Omental fat pad (tissue), 4 donors: ENCODE measurements at places on chromosomes 7 and 10.

DNA sequence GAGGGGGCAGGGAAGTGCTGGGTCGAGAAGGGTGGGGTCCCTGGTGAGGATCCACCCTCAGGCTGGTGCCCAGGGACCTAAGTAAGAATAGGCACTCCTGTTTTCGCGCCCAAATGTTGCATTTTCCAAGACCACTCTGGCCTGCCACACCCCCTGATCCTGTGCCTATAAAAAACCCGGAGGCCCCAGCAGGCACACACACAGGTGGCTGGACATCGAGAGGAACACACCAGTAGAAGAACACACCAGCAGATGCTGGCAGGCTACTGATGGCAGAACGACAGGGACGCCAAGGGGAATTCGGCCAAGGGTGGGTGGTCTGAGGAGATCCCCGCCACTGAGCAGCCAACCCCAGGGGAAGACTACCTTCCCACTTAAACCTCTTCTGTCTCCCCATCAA lies 633.9 kb upstream of the POT1 start:
- DNase-seq: no peak

- DNase-seq: no peak
Observed at GRCh38 chr7:132160611-132161532, 415.4 kb downstream of the PLXNA4 start.

DNA sequence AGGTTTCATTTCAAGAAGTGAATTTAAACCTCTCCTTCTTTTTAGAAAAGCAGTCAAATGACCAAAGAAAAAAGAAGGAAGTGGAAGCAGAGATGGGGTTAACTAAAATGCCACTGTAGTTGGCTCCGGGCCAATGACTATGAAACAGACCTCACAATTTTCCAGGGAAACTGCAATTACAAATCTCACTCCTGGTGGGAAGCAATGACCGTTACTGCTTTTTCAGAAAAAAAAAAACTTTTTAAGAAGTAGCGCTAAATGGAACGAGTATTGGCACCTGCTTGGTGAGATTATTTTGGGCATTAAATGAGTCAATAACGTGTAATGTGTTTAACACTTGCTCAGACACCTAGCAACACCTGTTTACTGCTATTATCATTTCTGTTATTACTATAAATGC lies 1.2 kb downstream of the SFRP4 start:
- no peak for DNase-seq

- DNase-seq: no peak
Observed at GRCh38 chr7:93040355-93040754, 77.4 kb downstream of the SAMD9 start.

DNA sequence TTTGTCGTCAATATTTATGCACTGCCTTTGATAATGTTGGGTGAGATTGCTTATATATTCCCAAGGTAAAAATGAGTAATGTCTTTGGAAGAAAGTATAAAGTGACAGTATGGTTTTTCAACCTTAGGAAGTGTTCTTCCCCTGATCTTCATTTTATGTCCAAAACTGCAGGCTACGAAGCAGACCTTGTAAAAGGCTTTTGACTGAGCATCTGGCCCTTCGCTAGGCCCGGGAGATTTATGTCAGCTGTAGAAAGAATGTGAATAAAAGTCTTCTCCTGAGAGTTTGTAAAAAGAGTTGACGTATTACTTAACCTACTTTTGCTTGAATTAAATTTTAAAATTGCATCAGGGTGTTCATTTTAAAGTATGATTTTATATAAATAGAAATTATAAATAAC lies 116.8 kb downstream of the CPED1 start:
- no peak for DNase-seq

GRCh38 chr7:2507208-2507916 lies 12.2 kb upstream of the LFNG start:
- no peak for DNase-seq

GRCh38 chr10:101781984-101782810 lies 1.0 kb downstream of the NPM3 start:
- no peak for DNase-seq

DNA sequence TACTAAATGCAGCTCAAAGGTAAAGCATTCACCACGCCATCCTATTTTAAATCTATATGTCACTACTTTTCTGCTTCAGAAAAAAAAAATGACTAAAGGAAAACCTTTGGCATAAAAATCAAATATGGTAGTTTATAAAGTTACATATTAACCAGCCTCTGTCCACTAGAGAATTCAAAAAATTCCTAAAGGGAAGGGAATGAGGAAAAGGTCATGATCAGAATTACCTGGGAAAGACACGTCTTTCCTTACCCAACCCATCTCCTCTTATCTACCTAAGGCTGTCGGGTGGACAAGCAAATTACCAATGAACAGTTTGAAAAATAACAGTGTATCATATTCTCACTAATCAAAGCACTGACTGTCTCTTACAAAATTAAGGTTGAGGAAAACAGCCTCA lies 100.7 kb upstream of the TMEM106B start:
- no peak for DNase-seq

DNA sequence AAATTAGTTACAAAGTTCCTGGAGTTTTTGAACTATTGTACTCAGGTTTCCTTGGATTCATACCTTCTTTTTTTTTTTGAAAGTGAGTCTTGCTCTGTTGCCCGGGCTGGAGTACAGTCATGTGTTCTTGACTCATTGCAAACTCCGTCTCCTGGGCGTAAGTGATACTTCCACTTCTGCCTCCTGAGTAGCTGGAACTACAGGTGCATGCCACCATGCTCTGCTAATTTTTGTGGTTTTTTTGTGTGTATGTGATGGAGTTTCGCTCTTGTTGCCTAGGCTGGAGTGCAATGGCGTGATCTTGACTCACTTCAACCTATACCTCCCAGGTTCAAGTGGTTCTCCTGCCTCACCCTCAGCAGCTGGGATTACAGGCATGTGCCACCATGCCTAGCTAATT lies 22.3 kb downstream of the MCM10 start:
- no peak for DNase-seq

DNA sequence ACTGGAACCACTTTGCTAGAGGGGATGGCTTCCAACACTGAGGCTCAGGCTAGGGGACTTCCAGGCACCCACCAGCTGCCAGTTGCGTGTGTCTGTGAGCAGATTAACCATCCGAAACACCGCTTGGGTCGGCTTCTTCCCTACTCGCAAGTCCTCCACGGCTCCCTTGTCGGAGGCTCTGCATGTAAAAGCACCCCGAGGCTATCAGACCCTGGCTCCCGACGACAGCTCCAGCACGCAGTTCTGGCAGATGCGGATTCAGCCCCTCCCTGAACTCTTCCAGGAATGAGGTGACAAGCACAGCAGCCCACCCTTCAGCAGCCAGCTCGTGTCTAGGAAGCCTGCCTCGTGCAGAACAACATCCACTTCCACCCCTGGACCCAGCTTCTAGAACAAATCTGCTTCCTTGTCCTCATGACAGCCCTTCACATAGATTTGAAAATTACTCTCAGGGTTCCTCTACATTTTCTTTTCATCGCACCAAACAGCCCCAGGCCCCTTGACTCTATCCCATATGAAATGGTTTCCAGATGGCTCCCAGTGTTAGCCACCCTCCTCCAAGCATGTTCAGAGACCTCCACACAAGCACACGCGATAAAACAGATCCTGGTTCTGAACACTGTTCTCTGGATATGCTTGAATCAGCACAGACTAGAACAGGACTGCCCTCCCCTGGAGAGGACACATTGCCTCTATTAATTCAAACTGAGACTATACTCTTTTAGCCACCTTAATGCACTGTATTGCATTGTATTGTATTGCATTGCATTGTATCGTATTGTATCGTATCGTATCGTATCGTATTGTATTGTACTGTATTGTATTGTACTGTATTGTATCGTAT lies 44.6 kb downstream of the SLIT1 start:
- no peak for DNase-seq

- no peak for DNase-seq
Observed at GRCh38 chr10:123175389-123176387, 21.5 kb downstream of the BUB3 start.

DNA sequence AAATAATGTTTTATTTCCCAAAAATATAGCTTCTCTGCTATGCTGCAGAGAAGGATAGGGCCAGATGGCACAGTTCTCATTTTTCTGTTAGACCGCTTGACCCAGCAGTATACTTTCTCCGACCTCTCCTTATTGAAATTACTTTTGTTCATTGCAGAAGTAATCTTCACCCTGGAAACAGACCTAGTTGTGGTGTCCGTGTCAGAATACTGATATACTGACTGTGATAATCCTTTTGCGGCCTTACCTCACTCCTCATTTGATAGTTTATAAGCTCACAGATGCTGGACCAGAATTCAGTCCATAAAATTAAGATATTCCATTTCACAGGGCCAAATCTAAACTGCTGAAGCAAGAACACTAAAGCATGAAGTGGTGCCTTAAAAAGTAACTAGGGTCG lies 260.6 kb upstream of the DKK1 start:
- DNase-seq: no peak

GRCh38 chr7:5445981-5446594 lies 22.5 kb upstream of the TNRC18 start:
- no peak for DNase-seq
